Kidney (tissue), 22 donors: ENCODE measurements at places on chromosomes 4 and X. TPM values are rescaled to one million over a fixed set of nuclear protein-coding genes. Genes with fewer than 3 reads are reported as not detected.
A peak's percentile ranks its signal among the peaks of the same experiment; 100 is the strongest.

DNA sequence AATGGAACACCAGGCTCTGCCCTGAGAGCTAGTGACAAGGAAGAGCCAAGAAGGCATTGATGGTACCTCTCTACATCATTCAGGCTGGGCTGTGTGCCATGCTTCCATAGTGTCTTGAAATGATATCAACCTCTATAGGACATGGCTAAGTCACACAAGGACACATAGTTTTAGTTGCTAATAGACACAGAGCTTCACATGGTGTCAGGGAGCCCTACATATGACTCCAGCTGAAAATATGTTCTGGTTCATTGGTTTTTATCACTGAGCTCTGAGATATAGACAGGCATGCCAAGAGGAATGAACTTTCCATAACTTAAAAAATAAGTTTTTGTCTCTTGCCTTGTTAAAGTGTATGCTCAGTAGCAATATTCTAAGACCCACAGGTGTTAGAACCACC lies 72.1 kb upstream of the PRKG2 start:
- H3K27ac ChIP-seq = no peak overlapping the region
- DNase-seq = no peak
- H3K36me3 ChIP-seq = no peaks in the 10 kb centered on the region
- H3K27me3 ChIP-seq = no peaks in the 10 kb centered on the region
- H3K4me3 ChIP-seq = no peak overlapping the region
- H3K4me1 ChIP-seq = no peaks in the 10 kb centered on the region

- no peak for DNase-seq
- H3K27ac ChIP-seq = no peak overlapping the region
- no peaks in the 10 kb centered on the region for H3K27me3 ChIP-seq
- H3K36me3 ChIP-seq = no peaks in the 10 kb centered on the region
Measured at GRCh38 chr4:166017804-166018203, 144.8 kb downstream of the TLL1 start.

- H3K36me3 ChIP-seq = peaks cover 16% of the 10 kb centered on the region
- no peaks in the 10 kb centered on the region for H3K4me1 ChIP-seq
- H3K27me3 ChIP-seq = no peaks in the 10 kb centered on the region
- peak overlapping the region; percentile 59 for H3K27ac ChIP-seq
Measured at GRCh38 chrX:2485789-2486345, 14.9 kb downstream of the DHRSX start.

DNA sequence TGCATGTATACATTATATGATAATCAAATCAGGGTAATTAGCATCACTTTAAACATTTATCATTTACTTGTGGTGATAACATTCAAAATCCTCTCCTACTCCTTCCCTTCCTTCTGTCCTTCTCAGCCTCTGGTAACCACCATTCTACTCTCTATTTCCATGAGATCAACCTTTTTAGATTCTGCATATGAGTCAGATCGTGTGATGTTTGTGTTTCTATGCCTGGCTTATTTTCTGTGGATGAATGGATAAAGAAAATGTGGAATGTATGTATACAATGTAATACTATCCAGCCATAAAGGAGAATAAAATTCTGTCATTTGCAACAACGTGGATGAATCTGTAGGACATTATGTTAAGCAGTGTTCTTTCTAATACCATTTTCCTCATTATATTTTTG lies 123.9 kb downstream of the NAA11 start:
- DNase-seq = no peak
- H3K27ac ChIP-seq = no peak overlapping the region
- no peaks in the 10 kb centered on the region for H3K4me1 ChIP-seq
- H3K27me3 ChIP-seq = no peaks in the 10 kb centered on the region

- H3K27ac ChIP-seq = no peak overlapping the region
- no peaks in the 10 kb centered on the region for H3K36me3 ChIP-seq
- no peak for DNase-seq
Measured at GRCh38 chrX:50801135-50801534, 12.9 kb downstream of the SHROOM4 start.

DNA sequence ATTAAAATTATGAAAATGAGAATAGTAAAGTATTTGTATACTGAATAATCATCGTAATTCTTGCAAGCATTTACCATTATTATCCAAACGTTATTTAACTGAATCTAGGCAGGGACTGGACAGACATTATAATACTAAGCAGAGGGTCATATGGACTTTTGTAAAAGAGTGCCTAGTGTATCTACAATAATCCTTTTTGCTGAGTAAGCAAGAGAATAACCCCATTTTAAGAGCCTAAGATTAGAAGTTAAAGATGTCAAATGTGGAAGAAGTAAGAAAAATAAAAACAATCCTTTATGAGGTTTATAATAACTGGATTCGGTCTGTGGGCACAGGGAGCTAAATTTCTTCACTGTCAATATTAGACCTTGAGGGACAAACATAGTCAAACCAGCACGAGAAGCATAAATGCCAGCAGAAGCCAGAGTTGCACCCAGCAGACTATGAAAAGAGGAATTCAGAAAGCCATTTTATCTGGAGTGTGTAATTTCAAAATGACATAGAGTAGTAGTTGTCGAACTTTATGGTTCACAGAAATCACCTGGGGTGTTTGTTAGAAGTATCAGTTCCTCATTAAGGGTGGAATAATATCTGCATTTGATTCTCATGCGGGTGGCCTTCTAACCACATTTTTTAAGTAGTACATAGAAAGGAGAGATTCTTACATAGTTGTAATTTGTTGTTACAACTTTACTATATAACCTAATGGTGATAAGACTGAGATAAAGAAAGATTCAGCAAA lies 39.7 kb upstream of the DCLK2 start:
- no peaks in the 10 kb centered on the region for H3K4me1 ChIP-seq
- no peaks in the 10 kb centered on the region for H3K36me3 ChIP-seq
- DNase-seq = no peak

DNA sequence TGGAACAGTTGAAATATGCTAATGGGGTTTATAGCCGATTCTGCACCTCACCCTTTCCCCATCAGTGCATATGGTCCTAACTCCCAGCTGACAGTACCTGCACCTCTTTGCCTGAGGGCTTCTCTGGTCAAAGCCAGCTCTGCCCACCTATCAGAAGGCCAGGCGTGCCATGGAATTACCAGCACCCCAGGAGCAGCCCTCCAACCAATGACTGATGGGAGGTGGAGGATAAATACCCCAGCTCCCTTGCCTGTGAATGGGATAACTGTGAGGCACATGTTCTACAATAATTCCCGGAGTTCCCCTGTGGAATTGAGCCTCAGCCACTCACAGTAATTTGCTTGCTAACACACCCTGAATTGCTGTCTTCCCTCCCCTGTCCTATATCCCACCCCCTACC lies 572.0 kb downstream of the BCOR start:
- no peaks in the 10 kb centered on the region for H3K36me3 ChIP-seq
- no peak for DNase-seq
- no peaks in the 10 kb centered on the region for H3K27me3 ChIP-seq
- H3K4me1 ChIP-seq = no peaks in the 10 kb centered on the region
- no peak overlapping the region for H3K4me3 ChIP-seq
- H3K27ac ChIP-seq = no peak overlapping the region

- H3K4me3 ChIP-seq = no peak overlapping the region
- no peaks in the 10 kb centered on the region for H3K4me1 ChIP-seq
- no peaks in the 10 kb centered on the region for H3K27me3 ChIP-seq
- no peak overlapping the region for H3K27ac ChIP-seq
- H3K36me3 ChIP-seq = no peaks in the 10 kb centered on the region
Measured at GRCh38 chrX:105136786-105137185, 83.7 kb downstream of the TEX13A start.

GRCh38 chr4:113641025-113641431 lies 120.5 kb downstream of the CAMK2D start:
- H3K27me3 ChIP-seq = no peaks in the 10 kb centered on the region
- H3K27ac ChIP-seq = no peak overlapping the region
- no peaks in the 10 kb centered on the region for H3K4me1 ChIP-seq
- H3K4me3 ChIP-seq = no peak overlapping the region
- no peak for DNase-seq

DNA sequence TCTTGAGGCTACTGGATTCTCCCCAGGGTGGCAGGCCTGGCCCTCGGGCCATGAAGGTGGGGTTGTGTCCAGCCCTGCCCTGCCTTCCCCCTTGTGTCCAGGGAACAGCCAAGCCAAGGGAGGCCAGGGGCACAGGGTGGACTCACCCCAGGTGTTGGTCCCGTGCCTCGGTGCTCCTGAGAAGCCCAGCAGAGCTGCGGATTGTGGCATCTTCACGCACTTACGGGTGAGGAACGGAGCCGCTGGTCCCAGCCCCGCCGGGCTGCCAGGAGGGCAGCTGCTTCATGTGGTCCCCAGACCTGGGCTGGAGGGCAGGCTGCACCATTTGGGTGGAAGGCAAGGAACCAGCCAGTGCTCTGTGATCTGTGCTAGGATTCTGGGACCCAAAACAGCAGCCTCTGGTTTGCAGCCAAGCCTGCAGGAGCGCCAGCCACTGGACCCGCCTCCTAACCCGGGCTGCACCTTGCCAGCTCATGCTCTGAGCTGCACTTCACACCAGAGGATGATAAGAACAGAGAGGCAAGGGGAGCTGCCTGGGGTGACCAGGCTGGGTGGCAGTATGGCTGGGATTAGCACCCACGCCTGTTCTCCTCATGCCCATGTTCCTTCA lies 36.1 kb upstream of the HMX1 start:
- no peaks in the 10 kb centered on the region for H3K4me1 ChIP-seq
- H3K27ac ChIP-seq = no peak overlapping the region
- DNase-seq = peak; percentile 63
- no peaks in the 10 kb centered on the region for H3K36me3 ChIP-seq
- peaks cover 3% of the 10 kb centered on the region for H3K27me3 ChIP-seq

DNA sequence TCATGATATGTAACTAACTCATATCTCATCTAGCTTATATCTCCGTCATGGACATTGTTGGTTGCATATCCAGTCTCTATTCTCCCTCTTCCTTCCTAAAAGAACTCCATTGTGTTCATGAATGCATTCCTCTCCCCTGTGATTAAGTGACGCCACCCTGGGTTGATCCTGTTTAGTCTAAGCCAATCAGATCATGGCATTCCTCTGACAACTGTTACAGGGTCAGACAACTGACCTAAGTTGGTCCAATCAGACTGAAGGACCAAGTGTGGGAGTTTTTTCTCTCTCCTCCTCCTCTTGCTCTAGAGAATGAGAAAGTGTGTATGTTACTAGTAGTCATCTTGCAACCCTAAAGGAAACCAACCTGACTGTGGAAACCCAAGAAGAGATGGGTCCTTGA lies 3.6 kb downstream of the APOO start:
- H3K27me3 ChIP-seq = peaks cover 10% of the 10 kb centered on the region
- no peaks in the 10 kb centered on the region for H3K36me3 ChIP-seq
- peaks cover 12% of the 10 kb centered on the region for H3K4me1 ChIP-seq
- no peak for DNase-seq
- H3K27ac ChIP-seq = no peak overlapping the region
- no peak overlapping the region for H3K4me3 ChIP-seq

DNA sequence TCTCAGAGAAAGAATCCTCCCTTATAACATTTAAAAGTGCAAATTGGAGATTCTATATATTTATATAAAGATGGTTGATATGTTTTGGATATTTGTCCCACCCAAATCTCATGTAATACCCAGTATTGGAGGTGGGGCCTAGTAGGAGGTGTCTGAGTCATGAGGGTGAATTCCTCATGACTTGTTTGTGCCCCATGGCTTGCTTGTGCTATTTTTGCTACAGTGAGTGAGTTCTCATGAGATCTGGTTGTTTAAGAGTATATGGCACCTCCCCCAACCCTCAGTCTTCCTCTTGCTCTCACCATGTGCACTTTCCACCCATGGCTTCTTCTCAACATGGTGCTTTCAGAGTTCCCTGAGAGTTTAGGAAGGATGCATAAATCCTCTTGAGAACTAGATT lies 9.5 kb upstream of the ANKRD50 start:
- no peak overlapping the region for H3K27ac ChIP-seq
- no peaks in the 10 kb centered on the region for H3K27me3 ChIP-seq
- no peaks in the 10 kb centered on the region for H3K36me3 ChIP-seq
- no peak overlapping the region for H3K4me3 ChIP-seq
- no peaks in the 10 kb centered on the region for H3K4me1 ChIP-seq

GRCh38 chr4:138953961-138954371 lies 61.6 kb upstream of the NOCT start:
- no peak for DNase-seq
- H3K27me3 ChIP-seq = no peaks in the 10 kb centered on the region
- H3K36me3 ChIP-seq = no peaks in the 10 kb centered on the region
- H3K4me3 ChIP-seq = no peak overlapping the region
- H3K27ac ChIP-seq = no peak overlapping the region

- no peak overlapping the region for H3K4me3 ChIP-seq
- peaks cover 4% of the 10 kb centered on the region for H3K4me1 ChIP-seq
- H3K27ac ChIP-seq = peak overlapping the region; percentile 63
- no peak for DNase-seq
- H3K36me3 ChIP-seq = no peaks in the 10 kb centered on the region
- peaks cover 2% of the 10 kb centered on the region for H3K27me3 ChIP-seq
Measured at GRCh38 chrX:118215346-118215745, 98.7 kb upstream of the KLHL13 start.

GRCh38 chr4:79413032-79413885 lies 5.2 kb upstream of the GK2 start:
- no peak overlapping the region for H3K4me3 ChIP-seq
- H3K36me3 ChIP-seq = no peaks in the 10 kb centered on the region
- DNase-seq = no peak

- no peaks in the 10 kb centered on the region for H3K27me3 ChIP-seq
- DNase-seq = no peak
- H3K4me3 ChIP-seq = no peak overlapping the region
- no peaks in the 10 kb centered on the region for H3K4me1 ChIP-seq
- no peaks in the 10 kb centered on the region for H3K36me3 ChIP-seq
Measured at GRCh38 chr4:182023469-182023868, 219.7 kb upstream of the TENM3 start.

GRCh38 chr4:113094802-113095201 lies 45.3 kb downstream of the ANK2 start:
- no peaks in the 10 kb centered on the region for H3K36me3 ChIP-seq
- H3K4me3 ChIP-seq = no peak overlapping the region
- H3K27ac ChIP-seq = no peak overlapping the region
- DNase-seq = no peak
- H3K4me1 ChIP-seq = no peaks in the 10 kb centered on the region

- no peak for DNase-seq
- H3K36me3 ChIP-seq = peaks cover 12% of the 10 kb centered on the region
- H3K4me1 ChIP-seq = no peaks in the 10 kb centered on the region
- H3K4me3 ChIP-seq = peak overlapping the region; percentile 38
- H3K27ac ChIP-seq = no peak overlapping the region
Measured at GRCh38 chrX:317424-318067, 1.1 kb downstream of the GTPBP6 start.

GRCh38 chr4:36841583-36842326 lies 402.8 kb upstream of the NWD2 start:
- H3K27me3 ChIP-seq = no peaks in the 10 kb centered on the region
- H3K4me1 ChIP-seq = no peaks in the 10 kb centered on the region
- H3K4me3 ChIP-seq = no peak overlapping the region
- H3K27ac ChIP-seq = no peak overlapping the region
- no peak for DNase-seq
- H3K36me3 ChIP-seq = no peaks in the 10 kb centered on the region

GRCh38 chr4:2011583-2011982 lies 2.8 kb upstream of the NELFA start:
- DNase-seq = no peak
- no peaks in the 10 kb centered on the region for H3K36me3 ChIP-seq
- H3K27ac ChIP-seq = no peak overlapping the region
- peaks cover 9% of the 10 kb centered on the region for H3K4me1 ChIP-seq
- H3K4me3 ChIP-seq = no peak overlapping the region
- no peaks in the 10 kb centered on the region for H3K27me3 ChIP-seq

- DNase-seq = no peak
- peak overlapping the region; percentile 71 for H3K4me3 ChIP-seq
- no peaks in the 10 kb centered on the region for H3K27me3 ChIP-seq
- H3K27ac ChIP-seq = peak overlapping the region; percentile 97
Measured at GRCh38 chrX:153927672-153927921, 1.5 kb upstream of the ARHGAP4 start.

Gene GPRIN3
- 15.2 TPM for total RNA-seq

Gene TEX13D
- not detected for total RNA-seq

Gene IL2
- not detected for total RNA-seq

Gene TIMM8A
- total RNA-seq = 13.1 TPM

Gene CT45A1
- total RNA-seq = not detected

Gene HTN3
- not detected for total RNA-seq

Gene HPGD
- 9.4 TPM for total RNA-seq

Gene GLUD2
- total RNA-seq = 2.6 TPM

Gene GSX2
- total RNA-seq = not detected
